ENCODE measurements at places on chromosomes 3 and 15.
A peak's percentile ranks its signal among the peaks of the same experiment; 100 is the strongest.

DNA sequence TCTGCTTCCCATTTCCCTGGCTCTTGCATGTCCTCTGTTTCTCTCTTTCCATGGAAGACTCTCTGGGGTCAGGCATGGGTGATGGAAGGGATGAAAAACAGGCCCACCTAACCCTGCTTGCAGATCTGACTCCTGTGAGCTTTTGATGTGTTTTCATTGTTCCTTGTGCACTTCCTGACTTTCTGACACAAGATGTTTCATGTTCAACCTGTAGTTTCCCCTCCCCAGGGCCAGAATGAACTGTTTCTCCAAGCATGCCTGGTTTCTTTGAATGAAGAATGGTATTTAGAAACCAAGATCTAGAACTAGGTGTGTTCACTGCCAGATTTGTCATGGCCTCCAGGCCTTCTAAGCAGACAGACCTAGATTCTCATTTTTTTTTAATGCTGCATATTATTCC is 36.1 kb upstream of the CRTC3 start:
- no peaks in the 10 kb centered on the region for H3K27me3 ChIP-seq
- H3K4me1 ChIP-seq: peaks cover 5% of the 10 kb centered on the region
- H3K36me3 ChIP-seq: peaks cover 82% of the 10 kb centered on the region
- H3K4me3 ChIP-seq: no peak overlapping the region
- no peak for DNase-seq

- H3K36me3 ChIP-seq: peaks cover 4% of the 10 kb centered on the region
- no peaks in the 10 kb centered on the region for H3K27me3 ChIP-seq
- no peak for DNase-seq
- no peaks in the 10 kb centered on the region for H3K4me1 ChIP-seq
Observed at GRCh38 chr15:50190723-50191122, 8.7 kb downstream of the SLC27A2 start.

GRCh38 chr3:52890735-52891134 is 6.6 kb downstream of the STIMATE start:
- no peaks in the 10 kb centered on the region for H3K27me3 ChIP-seq
- peaks cover 3% of the 10 kb centered on the region for H3K36me3 ChIP-seq
- no peak for DNase-seq
- peak overlapping the region; percentile 31 for H3K4me3 ChIP-seq
- peak overlapping the region; percentile 65 for H3K27ac ChIP-seq

DNA sequence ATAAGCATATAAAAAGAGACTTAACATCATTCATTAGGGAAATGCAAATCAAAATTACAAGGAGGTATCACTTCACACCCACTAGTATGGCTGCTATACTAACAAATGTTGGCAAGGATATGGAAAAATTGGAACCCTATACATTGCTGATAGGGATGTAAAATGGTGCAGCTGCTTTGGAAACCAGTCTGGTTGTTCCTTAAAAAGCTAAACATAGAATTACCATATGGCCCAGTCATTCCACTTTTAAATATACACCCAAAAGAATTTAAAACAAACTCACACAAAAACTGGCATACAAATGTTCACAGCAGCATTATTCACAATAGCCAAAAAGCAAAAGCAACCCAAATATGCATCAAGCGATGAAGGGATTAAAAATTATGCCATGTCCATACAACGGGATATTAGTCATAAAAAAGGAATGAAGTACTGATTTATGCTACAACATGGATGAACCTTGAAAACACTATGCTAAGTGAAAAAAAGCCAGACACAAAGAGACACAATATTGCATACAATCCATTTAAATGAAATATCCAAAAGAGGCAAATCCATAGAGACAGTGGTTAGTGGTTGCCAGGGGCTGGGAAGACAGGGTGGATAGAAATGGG is 118.3 kb downstream of the OSBPL10 start:
- H3K36me3 ChIP-seq: no peaks in the 10 kb centered on the region
- H3K27ac ChIP-seq: no peak overlapping the region
- no peak overlapping the region for H3K4me3 ChIP-seq
- DNase-seq: no peak
- no peaks in the 10 kb centered on the region for H3K4me1 ChIP-seq

- H3K27me3 ChIP-seq: no peaks in the 10 kb centered on the region
- H3K4me1 ChIP-seq: no peaks in the 10 kb centered on the region
- H3K4me3 ChIP-seq: no peak overlapping the region
- H3K36me3 ChIP-seq: peaks cover 4% of the 10 kb centered on the region
- H3K27ac ChIP-seq: no peak overlapping the region
Observed at GRCh38 chr3:181808053-181808452, 96.3 kb downstream of the SOX2 start.

GRCh38 chr3:38099518-38099917 is 37.4 kb downstream of the ACAA1 start:
- peaks cover 30% of the 10 kb centered on the region for H3K27me3 ChIP-seq
- H3K4me1 ChIP-seq: no peaks in the 10 kb centered on the region
- no peak for DNase-seq
- no peak overlapping the region for H3K27ac ChIP-seq
- H3K4me3 ChIP-seq: no peak overlapping the region
- peaks cover 2% of the 10 kb centered on the region for H3K36me3 ChIP-seq

GRCh38 chr3:156659260-156659659 is 15.1 kb upstream of the TIPARP start:
- peaks cover 5% of the 10 kb centered on the region for H3K4me1 ChIP-seq
- H3K36me3 ChIP-seq: no peaks in the 10 kb centered on the region
- H3K27me3 ChIP-seq: no peaks in the 10 kb centered on the region

- DNase-seq: no peak
- H3K36me3 ChIP-seq: no peaks in the 10 kb centered on the region
Observed at GRCh38 chr3:20322085-20322484, 136.1 kb upstream of the SGO1 start.

DNA sequence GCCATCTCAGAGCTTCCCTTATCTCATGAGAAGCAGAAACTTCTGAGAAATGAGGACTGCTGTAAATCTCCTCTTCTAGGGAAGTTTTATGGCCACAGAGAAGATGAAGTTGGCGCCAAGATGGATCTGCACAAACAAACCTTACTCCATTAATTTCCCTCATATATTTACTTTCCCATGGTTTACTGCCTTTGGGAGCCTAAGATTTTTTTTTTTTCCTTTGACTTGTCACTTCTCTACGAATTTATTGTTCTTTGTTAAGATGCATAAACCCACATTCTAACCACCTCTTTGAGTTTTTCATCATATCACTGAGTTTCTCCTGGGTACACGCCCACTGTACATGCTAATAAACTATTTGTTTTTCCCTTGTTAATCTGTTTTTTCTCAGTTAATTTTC is 21.5 kb upstream of the NPTN start:
- DNase-seq: no peak
- H3K4me3 ChIP-seq: no peak overlapping the region
- H3K36me3 ChIP-seq: no peaks in the 10 kb centered on the region

DNA sequence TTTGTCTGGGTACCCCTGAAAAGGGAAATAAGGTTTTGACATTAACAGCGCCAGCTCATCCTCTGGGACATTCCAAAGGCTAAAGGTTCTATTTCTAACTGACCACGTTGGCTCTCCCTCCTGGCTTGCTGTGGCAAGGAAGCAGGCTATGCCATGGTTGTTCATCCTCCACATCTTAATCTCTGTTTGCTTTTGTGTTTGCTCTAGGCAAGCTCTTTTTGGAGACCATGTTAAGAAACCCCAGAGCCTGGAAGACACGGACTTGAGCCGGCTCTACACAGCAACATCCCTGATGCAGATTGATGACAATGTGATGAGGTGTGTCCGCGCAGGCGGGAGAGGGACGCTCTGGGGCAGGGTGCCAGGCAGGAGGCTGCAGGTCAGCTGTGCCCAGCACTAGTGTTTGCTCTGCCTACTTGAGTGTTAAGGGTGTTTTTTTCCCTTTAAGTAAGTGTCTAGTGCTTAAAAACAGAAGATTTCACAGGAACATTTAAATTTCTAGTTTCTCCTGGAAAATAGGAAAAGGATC is 33.3 kb downstream of the RLBP1 start:
- H3K27ac ChIP-seq: no peak overlapping the region
- H3K4me1 ChIP-seq: no peaks in the 10 kb centered on the region
- no peak for DNase-seq
- peaks cover 47% of the 10 kb centered on the region for H3K36me3 ChIP-seq
- no peaks in the 10 kb centered on the region for H3K27me3 ChIP-seq

GRCh38 chr15:47586653-47587224 is 130.6 kb upstream of the SEMA6D start:
- H3K4me1 ChIP-seq: no peaks in the 10 kb centered on the region
- no peak for DNase-seq
- no peaks in the 10 kb centered on the region for H3K27me3 ChIP-seq
- no peak overlapping the region for H3K27ac ChIP-seq
- H3K36me3 ChIP-seq: no peaks in the 10 kb centered on the region

Data from central memory CD8-positive, alpha-beta T cell (primary cell).